ENCODE measurements at places on chromosomes 6 and 20.

DNA sequence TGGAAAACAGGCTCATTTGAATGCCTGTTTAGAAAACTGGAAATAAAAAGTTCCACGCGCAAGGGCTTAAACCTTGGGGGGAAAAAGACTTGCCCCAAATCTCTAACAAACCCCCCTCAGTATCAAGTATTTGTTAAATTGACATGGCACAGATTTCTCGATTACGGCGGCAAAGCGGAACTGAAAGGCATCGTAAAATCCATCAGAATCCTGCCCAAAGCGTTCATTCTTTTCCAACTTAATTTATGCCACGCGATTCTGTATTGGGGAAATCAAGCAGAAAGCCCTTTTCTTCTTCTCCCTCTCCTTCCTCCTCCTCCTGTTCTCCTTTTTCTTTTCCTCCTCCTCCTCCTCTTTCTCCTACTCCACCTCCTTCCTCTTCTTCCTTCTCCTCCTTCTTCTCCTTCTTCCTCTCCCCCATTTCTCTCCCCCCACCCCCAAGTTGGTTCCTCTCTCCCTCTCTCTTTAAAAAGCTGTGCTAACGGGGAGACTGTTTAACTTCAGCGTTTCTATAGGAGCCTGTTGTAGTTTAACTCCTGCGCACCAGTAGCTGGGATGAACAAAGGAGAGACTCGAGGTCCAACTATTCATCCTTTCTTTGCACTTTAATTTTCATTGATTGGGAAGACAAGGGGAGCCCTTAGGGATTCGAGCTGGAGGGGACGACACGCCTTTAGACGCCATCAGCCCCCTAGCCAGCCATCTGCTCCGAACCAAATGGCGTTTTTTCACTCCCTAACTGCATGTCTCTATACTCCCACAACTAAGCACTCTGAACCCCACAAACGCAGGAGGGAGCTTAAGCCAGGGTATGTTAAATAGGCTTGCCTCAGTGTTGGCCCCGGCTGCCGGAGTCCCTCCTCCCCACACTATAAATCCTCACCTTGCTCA is 2.7 kb upstream of the DLL1 start:
- DNase-seq, result peak; percentile 34

- DNase-seq, result no peak
Measured at GRCh38 chr6:37648465-37649330, 49.0 kb downstream of the MDGA1 start.

GRCh38 chr6:74491844-74492374 is 713.9 kb downstream of the COL12A1 start:
- no peak for DNase-seq

- DNase-seq, result no peak
Measured at GRCh38 chr6:168355716-168356522, 36.3 kb upstream of the DACT2 start.

GRCh38 chr6:32989368-32989767 is 20.0 kb downstream of the HLA-DOA start:
- DNase-seq, result no peak

GRCh38 chr20:52364405-52364804 is 172.8 kb upstream of the ZFP64 start:
- no peak for DNase-seq

DNA sequence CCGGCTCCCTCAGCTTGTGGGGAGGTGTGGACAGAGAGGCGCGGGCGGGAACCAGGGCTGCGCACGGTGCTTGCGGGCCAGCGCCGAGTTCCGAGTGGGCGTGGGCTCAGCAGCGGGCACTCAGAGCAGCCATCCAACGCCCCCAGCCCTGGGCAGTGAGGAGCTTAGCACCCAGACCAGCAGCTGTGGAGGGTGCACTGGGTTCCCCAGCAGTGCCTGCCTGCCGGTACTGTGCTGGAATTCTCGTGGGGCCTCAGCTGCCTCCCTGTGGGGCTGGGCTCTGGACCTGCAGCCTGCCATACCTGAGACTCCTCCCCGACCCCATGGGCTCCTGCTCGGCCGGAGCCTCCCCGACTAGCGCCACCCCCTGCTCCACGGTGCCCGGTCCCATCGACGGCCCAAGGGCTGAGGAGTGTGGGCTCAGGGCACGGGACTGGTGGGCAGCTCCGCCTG is 92.7 kb downstream of the MANEA start:
- DNase-seq, result no peak

GRCh38 chr6:130288065-130288464 is 65.3 kb upstream of the SAMD3 start:
- no peak for DNase-seq

GRCh38 chr20:46583411-46584214 is 33.2 kb upstream of the OCSTAMP start:
- DNase-seq, result no peak

- no peak for DNase-seq
Measured at GRCh38 chr6:70314296-70314695, 11.4 kb upstream of the COL9A1 start.

- DNase-seq, result no peak
Measured at GRCh38 chr20:1822564-1823449, 72.4 kb upstream of the SIRPA start.

- DNase-seq, result no peak
Measured at GRCh38 chr6:91081452-91082067, 494.7 kb upstream of the MAP3K7 start.

Measured in NCI-H524 treated with DMSO at 0.1 percent for 48 hours (cell line).